ENCODE measurements at places on chromosomes 3 and 15.

GRCh38 chr3:142656575-142656974 lies 60.4 kb downstream of the PLS1 start:
- DNase-seq: no peak

- no peak for DNase-seq
Measured at GRCh38 chr3:98406034-98406433, 15.6 kb downstream of the OR5K3 start.

GRCh38 chr3:25552251-25552650 lies 112.5 kb downstream of the TOP2B start:
- no peak for DNase-seq

DNA sequence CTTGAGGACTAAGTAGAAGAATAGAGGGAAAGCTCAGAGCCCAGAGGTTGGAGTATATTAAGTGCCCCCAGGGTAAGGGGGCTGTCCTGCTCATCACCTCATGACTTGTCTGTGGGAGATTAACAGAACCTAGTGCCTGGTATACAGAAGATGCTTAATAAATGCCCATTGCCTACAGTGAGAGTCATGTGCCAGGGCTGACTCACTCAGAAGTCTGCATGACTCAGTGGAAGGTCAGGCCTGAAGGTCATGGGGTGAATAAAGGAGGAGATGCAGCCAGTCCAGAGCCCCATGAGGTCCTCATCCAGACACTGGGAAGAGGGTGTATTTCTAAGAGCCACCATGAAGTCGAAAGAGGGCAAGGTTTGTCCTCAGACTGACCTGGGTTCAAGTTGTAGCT lies 62.5 kb upstream of the TLE3 start:
- DNase-seq: no peak

DNA sequence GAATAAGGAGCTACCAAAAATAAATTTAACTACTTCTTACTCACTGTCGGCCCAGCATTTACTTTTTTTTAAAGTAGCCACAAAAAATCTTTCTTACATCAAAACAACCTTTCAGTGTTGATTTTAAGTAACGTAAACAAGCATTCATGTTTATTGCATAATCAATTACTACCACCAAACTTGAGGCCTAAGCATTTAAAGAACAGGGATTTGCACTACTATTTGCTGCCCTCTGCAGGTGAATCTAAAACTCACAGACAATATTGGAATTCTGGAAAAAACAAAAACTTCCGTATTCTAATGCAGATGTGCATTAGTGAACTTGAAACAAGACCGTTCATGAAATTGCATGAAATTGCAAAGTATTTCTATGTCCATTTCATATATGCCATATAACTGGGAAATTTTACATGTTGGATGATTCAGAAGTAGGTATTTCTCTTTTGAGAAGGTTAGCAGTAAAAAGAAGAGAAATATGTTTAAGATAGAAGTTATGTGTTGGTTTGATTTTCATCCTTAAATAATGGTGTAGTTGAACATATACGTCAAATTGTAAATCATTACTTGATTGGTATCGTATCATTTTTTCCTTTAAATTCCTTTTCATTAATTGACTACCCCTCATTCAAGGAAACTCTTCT lies 55.6 kb downstream of the CGGBP1 start:
- DNase-seq: no peak

- DNase-seq: no peak
Measured at GRCh38 chr3:12706504-12707253, 42.8 kb upstream of the RAF1 start.

DNA sequence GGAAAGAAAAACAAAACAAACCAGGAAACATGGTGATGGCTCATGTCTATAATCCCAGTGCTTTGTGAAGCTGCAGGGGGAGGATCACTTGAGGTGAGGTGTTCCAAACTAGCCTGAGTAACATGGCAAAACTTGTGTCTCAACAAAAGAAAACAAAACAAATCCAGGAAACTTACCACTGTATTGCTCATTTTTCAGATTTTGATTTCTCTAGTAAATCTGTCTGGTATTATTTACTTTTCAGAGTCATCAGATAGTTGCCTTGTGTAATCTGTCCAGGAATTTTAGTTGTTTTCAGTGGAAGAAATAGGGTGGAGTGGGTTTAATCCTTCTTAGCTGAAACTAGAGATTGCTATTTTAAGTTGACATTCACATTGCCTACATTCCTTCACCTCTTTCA lies 91.8 kb upstream of the ALCAM start:
- DNase-seq: no peak

DNA sequence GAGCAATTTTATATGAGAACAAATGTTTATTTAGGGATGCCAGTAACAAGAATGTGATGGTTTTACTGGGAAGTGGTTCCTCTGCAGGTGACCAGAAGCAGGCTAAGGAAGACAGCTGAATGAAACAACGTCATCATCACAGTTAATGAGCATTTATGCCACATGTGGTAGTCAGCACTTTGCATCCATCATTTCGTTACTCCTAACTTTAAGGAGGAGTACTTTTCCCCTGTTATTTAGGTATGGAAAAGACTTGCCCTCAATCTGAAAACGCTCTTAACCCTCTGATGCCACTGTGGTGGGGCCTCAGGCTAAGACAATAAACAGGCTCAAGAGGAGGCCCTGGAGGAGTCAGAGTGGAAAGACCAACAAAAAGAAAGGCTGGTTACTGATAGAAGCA lies 31.2 kb downstream of the INTS14 start:
- no peak for DNase-seq

GRCh38 chr3:172102123-172102882 lies 62.9 kb downstream of the FNDC3B start:
- DNase-seq: no peak

DNA sequence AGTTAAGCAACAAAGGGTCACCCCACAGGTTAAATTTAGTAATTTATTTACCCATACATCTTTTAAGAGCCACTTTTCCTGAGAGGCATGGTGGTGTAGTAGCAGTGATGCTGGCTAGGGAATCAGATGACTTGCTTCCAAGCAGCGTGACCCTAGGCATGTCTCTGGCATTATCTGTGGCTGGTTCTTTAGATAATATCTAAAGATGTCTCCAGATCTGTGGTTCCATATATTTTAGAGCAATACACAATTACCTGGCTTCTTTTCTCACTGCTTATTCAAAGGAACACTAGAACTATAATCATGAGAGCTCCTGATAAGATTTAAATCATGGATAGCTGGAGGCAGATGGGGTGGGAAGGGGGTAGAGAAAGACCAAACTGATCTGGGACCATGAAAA lies 21.1 kb upstream of the MEIS2 start:
- no peak for DNase-seq
